Fibroblast of gingiva (primary cell): ENCODE measurements at places on chromosomes 13 and 19.

GRCh38 chr19:33825556-33825955 lies 28.9 kb downstream of the KCTD15 start:
- no peak for DNase-seq

GRCh38 chr13:109271555-109272541 lies 514.5 kb downstream of the IRS2 start:
- peak; percentile 84 for DNase-seq

DNA sequence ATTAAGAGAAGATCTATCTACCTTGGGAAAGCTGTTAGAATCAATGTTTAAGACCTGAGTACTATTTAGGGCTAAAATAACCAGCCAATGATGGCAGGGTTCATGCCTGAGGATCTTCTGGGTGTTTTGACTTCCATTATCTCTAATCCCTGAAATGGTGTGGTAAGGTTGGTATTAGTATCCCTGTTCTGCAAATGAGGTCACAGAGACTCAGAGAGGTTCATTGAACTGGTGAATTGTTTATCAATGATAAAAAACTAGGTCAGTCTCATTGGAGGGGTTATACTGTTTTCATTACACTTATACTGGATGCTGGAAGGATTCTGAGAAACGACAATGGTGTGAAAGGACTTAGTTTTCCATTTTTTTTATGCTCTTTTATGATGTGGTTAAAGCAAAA lies 264.8 kb downstream of the KLF5 start:
- no peak for DNase-seq

GRCh38 chr13:49958321-49958720 lies 22.2 kb upstream of the SPRYD7 start:
- peak; percentile 29 for DNase-seq

- peak; percentile 55 for DNase-seq
Observed at GRCh38 chr13:95564733-95565291, 12.3 kb downstream of the CLDN10 start.
